HEK293T (cell line): ENCODE measurements at places on chromosomes 4 and X.

DNA sequence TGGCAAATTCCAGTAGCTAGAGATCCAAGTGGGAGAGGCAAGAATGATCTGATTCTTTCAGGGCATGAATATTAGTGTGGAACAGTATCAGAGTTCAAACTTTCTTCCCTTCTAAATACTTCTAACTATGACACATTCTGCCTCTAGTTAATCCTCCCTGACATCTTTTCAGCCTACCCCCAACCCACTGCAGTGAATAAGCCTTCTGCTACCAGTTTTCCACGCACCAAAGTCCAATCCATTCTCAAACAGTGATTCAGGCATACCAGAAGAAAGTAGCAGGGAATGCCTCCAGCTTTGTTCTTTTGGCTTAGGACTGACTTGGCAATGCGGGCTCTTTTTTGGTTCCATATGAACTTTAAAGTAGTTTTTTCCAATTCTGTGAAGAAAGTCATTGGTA is 155.4 kb upstream of the FTHL17 start:
- no peak for DNase-seq

- DNase-seq: peak; percentile 63
Measured at GRCh38 chrX:13646154-13646549, 6.8 kb upstream of the TCEANC start.

DNA sequence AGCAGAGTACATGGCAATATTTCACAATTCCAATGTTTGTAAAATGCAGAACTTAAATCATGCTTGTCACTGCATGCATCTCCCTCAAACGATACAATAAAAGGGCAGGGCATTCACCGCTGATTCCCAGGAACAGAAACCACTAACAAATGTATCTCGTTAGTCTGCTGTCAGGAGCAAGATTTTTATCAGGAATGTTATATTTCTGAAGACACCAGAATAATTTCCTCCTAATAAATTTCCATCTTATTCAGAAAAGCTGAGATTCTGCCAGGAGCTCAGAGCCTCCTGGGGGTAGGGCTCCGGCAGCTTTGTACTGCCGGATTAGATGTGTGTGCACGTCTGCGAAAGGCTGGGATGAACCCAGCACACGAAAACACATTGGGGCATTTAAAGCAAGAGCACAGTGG is 54.0 kb upstream of the LDB2 start:
- DNase-seq: no peak

DNA sequence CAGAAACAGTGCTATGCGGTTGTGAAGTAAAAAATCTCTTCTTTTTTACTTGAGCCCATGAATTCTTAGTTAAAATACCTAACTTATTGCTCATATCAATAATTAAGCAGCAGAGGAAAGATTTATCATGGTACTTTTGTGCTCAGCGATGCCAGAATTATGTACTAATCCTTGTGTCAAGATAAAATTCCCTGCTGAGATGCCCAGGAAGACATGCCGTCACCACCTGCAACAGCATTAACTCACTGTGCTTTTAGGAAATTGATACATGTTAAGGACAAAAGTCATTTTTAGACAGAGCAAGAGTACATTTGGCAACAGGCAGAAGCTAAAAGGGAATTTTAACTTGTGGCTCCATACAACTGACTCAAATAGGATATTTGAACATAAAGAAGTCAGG is 138.9 kb downstream of the NPNT start:
- DNase-seq: no peak

- DNase-seq: no peak
Measured at GRCh38 chrX:40402831-40403533, 177.8 kb upstream of the ATP6AP2 start.

DNA sequence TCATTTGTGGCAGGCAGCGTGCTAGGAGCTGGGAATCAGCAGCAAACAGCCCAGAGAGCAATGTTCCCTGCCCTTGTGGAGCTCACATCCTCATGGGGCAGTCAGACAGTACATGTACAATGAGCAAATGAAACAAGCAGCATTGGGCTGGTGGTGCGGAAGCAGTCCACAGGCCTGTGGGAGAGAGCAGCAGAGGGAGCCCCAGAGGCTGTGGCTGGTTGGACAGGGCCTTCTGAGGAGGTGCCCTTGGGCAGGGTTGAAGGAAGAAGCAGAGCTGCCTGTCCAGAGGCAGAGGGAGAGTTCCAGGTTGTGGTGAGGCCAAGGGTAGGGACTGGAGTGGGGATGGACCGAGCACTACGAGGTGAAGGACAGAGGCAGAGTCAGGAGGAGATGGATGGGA is 22.5 kb downstream of the MMGT1 start:
- DNase-seq: no peak

GRCh38 chr4:185677637-185678314 is 134.2 kb downstream of the SORBS2 start:
- no peak for DNase-seq

DNA sequence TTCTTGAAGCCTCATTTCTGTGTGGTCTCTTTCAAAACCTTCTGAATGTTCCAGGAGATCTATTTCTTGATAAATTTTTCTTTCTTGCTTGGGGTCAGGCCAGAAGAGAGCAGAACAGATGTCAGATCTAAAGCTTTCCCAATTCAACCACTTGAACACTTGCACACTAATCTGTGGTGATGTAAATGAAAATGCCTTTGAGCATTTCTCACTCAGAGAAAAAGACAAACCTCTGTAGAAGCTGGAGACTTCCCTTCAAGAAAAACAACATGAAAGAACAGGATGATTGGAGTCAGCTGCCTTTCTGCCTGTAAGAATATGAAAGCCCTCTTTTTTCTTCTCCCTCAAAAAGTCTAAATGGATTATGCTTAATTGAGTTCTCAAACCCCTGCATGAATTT is 11.2 kb downstream of the IGFBP7 start:
- no peak for DNase-seq

- DNase-seq: no peak
Measured at GRCh38 chr4:11783588-11783987, 354.9 kb upstream of the HS3ST1 start.

GRCh38 chr4:153522802-153523094 is 56.6 kb downstream of the TMEM131L start:
- DNase-seq: no peak

DNA sequence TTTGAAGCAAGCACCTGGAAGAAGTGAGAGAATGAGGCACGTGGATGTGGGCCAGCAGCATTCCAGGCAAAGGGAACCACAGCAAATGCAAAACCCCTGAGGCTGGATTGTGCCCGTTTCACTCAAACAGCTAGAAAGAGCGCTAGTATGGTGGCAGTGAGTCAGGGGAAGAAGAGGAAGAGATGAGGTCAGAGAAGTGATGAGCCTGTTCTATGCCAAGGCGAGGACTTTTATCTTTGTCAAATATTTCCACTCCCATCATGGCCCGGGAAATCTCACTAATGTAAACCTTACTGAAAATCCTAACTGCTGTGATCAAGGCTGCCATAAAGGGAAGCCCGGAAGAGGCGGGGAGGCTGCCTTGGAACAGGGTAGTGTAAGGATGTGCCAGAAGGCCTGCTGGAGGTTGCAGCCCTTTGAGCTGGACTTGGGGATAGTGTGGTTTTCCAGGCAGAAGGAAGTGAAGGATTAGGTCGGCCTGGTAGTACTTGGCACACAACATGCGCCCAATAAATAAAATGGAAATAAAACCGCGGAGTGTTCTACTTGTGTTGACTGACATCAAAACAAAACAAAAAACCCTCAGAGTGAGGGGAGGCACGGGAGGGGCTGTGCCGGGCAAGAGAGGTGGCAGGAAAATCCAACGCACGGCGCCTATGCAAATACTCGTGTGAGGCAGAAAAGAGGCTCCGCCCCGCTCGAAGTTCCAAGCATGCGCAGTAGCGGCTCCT is 1.2 kb upstream of the CDK16 start:
- peak; percentile 32 for DNase-seq

GRCh38 chrX:56978172-56978571 is 17.2 kb downstream of the SPIN3 start:
- DNase-seq: peak; percentile 40

- DNase-seq: no peak
Measured at GRCh38 chr4:40225497-40225896, 28.7 kb downstream of the RHOH start.

DNA sequence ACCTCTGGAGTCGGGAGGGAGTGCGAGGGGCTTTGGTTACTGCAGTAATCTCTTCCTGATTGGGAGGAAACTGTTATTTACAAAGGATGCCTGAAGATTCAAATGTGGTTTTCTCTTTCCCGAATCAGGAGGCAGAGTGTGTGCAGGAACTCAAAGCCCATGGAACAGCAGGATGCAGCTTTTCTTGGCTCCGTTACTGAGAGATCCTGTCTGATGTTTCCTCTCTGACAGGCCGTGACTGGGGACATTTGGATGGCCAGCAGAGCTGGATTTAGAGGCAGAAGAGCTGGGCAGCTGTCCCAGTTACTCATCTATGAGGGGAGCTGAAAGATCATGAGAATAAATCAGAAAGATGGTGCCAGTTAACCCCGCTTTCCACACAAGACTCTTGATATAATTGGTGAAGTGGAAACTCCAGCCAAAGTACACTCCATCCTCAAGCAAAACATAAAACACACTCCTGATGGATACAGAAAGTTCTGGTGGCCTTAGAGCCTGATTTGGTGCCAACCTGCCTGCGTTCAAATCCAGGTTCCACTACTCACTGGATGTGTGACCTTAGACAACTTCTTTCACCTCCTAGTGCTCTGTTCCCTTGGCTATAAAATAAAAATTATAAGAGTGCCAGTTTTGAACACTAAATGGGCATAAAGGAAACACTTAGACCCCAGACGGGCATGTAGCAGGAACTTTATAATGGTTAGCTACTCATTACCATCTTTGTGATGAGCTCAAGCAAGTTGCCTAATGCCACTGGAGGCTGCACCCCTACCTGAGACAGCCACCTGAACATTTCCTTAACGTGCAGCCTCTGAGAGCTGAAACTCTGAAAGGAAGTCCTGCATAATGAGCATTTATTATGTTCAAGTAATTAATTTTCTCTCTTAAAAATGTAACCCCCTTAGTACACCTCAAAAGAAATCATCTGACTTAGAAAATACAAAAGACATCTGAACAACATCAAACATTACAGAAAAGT is 349.0 kb upstream of the GATB start:
- DNase-seq: no peak

GRCh38 chr4:184693056-184693455 is 40.8 kb downstream of the CENPU start:
- DNase-seq: no peak

DNA sequence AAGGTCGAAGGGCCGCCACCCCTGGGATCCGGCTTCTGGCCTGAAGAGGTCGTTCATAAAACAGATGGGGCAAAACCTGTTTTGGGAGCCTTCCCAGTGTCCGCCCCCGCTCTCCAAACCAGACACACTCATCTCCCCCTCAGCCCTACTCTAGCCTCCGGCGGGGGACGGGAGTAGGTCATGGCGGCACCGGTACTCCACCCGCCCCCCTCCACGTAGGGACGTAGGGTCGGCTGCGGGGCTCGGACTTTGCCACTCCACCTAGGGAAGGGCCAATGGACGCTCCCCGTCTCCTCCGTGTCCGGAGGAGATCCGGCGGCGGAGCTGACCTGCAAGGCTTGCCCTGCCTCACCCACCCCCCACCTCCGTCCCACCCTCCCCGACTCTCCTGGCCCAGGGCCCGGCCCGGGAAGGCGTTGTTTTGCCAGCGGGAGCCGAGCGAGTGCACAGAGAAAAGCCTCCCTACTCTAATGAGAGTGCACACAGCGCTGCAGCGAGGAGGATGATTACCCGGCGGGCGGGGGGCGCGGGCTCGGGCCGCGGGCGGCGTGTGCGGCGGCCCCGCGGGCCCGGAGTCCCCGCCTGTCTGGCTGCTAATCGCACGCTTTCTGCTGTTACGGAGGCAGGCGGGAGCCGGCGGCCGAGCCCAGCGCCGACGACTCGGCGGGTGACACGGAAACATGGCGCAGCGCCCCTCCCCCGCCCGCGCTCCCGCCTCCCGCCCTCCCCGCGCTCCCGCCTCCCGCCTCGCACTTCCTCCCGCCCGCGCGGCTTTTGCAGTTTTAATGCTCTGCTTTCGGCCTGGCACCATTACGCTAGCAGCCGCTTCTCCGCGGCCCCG is 8.3 kb upstream of the BCOR start:
- DNase-seq: peak; percentile 61

- DNase-seq: no peak
Measured at GRCh38 chr4:112156112-112156511, 10.9 kb downstream of the FAM241A start.

- DNase-seq: no peak
Measured at GRCh38 chrX:56782352-56782751, 53.3 kb downstream of the NBDY start.

GRCh38 chrX:72019487-72019886 is 108.8 kb downstream of the NHSL2 start:
- no peak for DNase-seq

DNA sequence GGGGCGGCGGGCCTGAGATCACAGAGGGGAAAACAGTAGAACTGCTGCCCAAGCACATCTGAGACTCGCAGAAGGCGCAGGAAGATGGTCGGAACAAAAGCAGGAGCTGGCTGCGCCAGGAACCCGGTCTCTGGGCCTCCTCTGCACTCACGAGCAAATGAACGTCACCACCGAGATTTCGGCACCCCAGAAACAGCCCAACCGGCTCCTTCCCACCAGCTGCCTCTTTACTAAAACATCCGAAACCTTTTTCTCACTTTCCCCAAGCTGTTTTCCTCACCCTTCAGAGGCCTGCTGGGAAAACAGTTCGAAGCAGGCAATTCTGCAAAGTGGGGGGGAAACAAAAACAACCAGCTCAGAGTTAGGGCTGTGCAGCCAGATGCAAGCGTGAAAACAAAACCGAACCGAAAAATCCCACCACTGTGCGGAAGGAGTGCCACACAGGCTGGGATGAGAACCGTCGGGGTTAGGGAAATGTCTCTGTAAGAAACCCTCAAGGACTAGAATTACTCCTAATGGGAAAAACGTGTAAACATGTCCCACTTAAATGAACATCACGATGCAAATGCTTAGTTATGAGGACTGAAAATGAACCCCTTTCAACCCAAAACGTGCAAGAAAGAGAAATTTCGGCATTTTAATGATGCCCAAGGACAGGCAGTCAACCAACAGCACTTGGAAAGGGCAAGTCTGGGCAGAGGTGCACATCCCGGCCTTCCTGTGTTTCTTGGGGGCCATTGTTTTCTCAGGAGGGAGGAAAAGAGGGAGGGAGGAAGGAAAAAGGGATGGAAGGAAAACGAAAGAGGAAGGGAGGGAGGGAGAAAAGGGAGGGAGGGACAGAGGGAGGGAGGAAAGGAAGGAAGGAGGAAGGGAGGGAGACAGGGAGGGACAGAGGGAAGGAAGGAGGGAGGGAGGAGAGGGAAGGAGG is 15.8 kb downstream of the DHRSX start:
- DNase-seq: no peak

DNA sequence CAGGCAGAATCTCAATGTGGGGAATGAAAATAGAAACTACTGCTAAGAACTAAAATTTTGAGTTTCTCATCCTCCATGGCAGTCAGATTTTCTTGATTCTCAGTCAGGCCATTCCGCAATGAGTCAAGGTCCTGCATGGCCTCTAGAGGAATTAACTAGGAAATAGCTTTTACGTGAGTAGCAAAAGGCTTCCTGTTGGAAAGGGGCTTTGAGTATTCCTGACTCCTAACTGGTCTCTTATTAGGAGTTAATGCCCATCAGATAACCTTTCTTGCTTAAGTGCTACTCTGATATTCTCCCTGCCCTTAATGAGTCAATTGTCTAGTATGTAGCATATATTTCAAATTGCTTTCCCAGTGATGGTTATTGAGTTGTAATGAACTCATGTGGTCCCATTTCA is 65.7 kb upstream of the ARHGAP24 start:
- DNase-seq: no peak
